Naive thymus-derived CD8-positive, alpha-beta T cell (primary cell): ENCODE measurements at places on chromosomes 2 and 18. TPM values are rescaled to one million over a fixed set of nuclear protein-coding genes. Genes with fewer than 3 reads are reported as not detected.

The TEKT4 gene
- not detected for total RNA-seq

The TTC32 gene
- total RNA-seq = 66.5 TPM

The ECEL1 gene
- total RNA-seq = not detected

GRCh38 chr2:232276084-232276732 is 102.3 kb upstream of the ALPP start:
- peaks cover 18% of the 10 kb centered on the region for H3K36me3 ChIP-seq
- H3K4me3 ChIP-seq = peak overlapping the region; percentile 49
- no peaks in the 10 kb centered on the region for H3K27me3 ChIP-seq
- no peak overlapping the region for H3K27ac ChIP-seq
- DNase-seq = no peak

GRCh38 chr18:11740461-11740860 is 51.4 kb downstream of the GNAL start:
- no peak overlapping the region for H3K27ac ChIP-seq
- H3K4me1 ChIP-seq = no peaks in the 10 kb centered on the region
- no peaks in the 10 kb centered on the region for H3K36me3 ChIP-seq
- DNase-seq = no peak

GRCh38 chr2:161042990-161043625 is 117.1 kb upstream of the TANK start:
- no peak overlapping the region for H3K4me3 ChIP-seq
- peaks cover 6% of the 10 kb centered on the region for H3K27me3 ChIP-seq
- no peaks in the 10 kb centered on the region for H3K36me3 ChIP-seq
- no peak overlapping the region for H3K27ac ChIP-seq
- DNase-seq = no peak

DNA sequence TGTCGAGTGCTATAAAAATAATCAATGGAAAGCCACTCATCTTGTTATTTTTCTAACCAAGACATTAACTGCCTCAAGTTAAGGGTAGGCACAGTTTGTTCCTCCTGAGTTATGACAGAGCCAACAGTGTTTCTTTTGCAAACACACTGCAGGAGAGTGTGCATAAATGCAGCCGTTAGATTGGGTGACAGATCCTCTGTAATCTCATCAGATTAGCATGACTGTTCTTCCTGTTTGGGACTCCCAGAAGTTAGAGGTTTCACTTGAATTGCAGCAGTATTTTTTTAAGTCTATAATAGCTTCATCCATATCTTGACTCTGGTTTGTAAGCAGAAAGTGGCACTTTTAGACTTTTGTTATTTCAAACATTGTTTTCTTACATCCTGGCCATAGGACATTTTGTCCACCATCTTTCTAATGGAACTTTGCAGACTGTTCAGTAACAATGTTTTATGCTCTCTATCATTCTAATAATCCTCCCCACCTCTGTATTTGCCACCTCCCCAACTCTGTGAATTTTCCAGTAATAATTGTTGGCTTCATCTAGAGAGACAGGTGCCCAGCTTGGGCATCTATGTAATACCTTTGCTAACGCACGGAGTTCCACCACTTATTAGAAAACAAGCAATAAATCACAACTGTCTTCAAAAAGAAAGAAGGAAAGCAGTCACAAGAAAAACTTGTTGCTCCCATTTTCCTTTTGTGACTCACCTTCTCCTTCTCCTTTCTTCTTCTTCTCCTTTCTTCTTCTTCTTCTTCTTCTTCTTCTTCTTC is 560.0 kb downstream of the ADCYAP1 start:
- no peaks in the 10 kb centered on the region for H3K4me1 ChIP-seq
- H3K4me3 ChIP-seq = no peak overlapping the region
- H3K36me3 ChIP-seq = no peaks in the 10 kb centered on the region
- H3K27ac ChIP-seq = no peak overlapping the region
- no peak for DNase-seq

- no peaks in the 10 kb centered on the region for H3K36me3 ChIP-seq
- no peak for DNase-seq
- H3K27ac ChIP-seq = no peak overlapping the region
- H3K4me1 ChIP-seq = no peaks in the 10 kb centered on the region
Measured at GRCh38 chr18:63905361-63905760, 2.4 kb upstream of the SERPINB10 start.
